Vagina (tissue), 2 donors: ENCODE measurements at places on chromosomes 6 and 20.

DNA sequence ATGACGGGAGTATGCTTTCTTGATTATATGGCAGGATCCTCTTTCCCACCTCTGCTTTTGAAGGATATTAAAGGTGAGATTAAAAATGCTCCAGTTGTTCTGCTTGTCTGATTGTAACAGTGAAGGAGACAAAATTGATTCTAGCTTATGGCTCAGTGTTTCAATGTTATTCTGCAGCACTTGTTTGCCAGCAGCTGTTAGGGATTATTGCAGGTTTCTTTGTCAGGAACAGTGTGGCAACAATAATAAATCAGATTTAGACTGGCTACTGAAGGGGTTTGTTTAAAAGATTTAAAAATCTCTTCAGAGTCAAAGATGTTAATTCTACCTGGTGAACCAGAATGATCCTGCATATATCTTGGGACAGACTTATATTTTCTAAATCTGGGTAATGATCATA, 126.9 kb downstream of the LAMA2 start:
- no peak for DNase-seq

DNA sequence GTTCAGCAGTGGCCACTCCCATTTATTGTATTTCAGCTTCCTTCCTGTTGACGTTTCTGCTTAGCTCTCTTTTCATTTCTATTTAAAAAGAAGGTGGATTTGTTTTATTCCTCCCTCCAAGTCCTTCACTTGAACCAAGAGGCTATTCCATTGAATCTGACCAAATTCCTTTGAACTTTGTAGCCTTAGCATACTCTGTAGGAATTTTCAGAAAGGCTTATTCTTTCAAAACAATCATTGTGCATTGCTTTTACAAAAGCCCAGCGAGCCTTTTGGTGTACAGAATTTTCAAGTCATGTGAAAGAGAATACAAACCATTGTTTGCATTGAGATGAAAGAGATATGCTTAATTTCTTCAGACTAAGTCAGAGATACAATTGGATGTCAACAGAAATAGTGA, 151.0 kb upstream of the INSM1 start:
- DNase-seq = no peak

- DNase-seq = no peak
Observed at GRCh38 chr6:87682310-87682709, 19.7 kb downstream of the AKIRIN2 start.

DNA sequence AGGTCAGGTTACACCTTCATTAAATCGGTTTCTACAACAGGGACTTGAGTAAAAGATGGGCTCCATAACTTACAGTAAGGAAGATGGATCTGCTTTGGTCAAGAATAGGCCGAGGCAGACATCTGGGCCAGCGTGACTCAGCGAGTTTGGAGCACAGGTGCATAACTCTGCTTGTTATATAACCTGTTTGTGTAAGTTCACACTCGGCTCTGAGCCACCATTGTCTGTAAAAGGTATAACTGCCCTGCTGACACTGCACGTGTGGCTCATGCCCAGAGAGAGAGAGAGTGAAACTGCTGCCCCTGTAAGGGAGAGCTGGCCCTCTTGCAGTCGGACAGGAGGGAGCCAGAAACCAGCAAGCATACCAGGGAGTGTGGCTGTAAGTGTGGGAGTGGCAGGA, 737.9 kb upstream of the SLC35B3 start:
- DNase-seq = no peak

DNA sequence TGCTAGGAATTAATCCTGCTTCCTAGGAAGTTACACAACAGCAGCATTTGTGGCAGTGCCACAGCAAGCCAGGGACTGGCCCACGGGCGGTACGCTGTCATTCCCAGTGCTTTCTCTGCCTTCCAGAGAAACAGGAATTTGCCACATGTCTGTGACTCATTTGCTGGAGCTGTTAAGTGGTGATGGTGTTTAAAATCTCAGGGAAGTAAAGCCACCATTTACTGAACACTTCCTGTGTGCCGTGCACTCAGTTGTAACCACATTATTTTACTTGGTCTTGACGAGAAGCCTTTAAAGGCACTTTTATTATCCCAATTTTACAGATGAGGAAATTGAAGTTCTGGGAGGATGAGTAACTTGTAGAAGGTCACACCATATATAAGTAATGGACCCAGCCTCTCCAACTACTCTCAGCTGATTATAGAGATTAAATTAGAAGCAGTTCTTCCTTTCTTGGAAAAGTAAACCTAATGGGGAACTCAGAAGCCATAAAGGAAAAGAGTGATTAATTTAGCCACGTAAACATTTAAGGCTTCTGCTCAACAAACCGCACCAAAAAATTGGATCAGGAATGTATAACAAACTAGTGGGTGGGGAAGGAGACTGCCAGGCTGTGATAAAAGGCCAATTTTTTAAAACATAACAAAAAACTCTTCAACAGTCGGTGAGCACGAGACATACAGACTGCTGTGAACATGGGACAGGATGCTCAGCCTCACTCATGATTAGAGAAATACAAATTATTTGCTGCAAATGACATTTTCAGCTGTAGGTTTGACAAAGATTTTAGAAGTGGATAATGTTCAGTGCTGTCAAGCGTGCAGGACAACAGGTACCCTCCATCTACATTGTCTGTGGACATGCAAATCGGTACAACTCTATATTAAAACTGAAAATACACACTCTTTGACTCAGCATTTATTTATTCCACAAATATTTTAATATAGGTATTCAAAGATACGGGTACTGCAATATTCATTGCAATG, 311.2 kb downstream of the NRN1 start:
- DNase-seq = peak; percentile 52

DNA sequence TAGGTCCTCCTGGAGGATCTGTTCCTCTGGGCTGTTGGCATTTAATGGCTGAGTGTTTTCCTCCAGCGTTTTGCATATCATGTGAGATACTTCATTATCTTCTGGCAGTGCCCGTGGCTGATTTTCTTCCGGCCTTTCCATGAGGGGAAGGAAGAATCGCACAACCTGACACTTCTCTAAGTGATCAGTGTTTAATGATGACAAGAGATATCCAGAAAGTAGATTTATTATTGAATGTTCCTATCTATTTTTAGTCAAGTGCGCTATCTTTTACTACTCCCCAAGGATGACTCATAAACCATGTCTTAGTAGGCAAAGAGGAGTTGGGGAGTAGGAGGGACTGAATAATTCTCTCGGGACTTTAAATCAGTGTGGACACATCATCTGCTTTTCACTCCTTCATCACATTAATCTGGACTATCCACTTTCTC, 149.7 kb downstream of the PLCB4 start:
- DNase-seq = no peak

DNA sequence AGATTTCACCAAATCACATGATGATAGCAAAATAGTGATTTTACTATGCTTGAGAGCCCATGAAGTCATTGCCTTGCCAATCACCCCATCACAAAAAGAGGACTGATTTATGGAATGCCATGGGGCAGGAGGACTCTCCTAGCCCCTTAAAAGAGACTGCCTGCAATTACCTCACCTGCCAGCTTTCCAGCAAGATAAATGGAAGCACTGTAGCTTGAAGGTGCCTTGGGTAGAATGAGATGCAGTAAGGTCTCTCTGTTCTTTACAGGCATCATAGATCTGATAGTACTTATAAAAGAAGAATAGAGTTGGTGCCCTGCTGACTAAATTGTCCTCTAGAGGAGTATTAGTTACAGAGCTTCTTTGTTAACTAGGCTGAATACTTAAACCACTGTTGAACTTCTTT, 242.3 kb downstream of the TMEM242 start:
- no peak for DNase-seq

DNA sequence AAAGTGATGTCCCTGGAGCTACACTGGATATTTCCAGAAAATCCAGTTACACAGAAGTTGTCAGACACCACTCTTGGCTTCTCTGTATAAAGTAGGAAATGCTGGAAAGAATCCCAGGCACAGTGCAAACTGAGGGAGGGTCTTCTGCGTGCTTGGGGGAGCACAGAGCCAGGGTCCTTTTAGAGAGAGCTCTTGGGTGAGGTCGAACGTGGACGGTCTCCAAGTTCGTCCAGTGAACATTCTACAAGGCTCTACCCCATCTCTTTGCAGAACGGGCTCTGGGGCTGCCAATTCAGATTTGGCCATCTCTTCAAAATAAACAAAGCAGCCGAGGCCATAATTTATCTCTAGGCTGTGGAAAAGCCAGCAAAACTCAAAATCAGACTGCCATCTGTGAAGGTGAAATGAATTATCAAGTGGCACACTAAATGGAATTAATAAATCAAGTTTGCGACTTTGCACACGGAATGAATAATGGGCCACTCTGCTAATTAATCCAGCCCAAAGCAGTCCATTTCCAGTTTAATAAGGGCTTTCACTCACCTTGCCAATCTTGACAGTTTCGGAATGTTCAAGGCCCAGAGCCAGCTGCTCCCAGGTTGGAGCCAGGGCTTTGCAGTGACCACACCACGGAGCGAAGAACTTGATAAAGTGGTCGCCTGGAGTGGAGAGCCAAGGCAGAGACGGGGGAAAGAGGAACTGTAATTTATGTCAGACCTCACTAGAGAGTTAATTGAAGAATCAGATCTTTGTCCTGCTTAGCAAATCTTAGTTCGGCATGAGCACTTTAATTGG, 19.3 kb downstream of the TXNDC5 start:
- DNase-seq = no peak

GRCh38 chr6:5110246-5110645, 25.1 kb downstream of the PPP1R3G start:
- no peak for DNase-seq
